ENCODE measurements at places on chromosomes 7 and 10.

GRCh38 chr10:108872854-108873253 is 1050.5 kb downstream of the XPNPEP1 start:
- DNase-seq = no peak

DNA sequence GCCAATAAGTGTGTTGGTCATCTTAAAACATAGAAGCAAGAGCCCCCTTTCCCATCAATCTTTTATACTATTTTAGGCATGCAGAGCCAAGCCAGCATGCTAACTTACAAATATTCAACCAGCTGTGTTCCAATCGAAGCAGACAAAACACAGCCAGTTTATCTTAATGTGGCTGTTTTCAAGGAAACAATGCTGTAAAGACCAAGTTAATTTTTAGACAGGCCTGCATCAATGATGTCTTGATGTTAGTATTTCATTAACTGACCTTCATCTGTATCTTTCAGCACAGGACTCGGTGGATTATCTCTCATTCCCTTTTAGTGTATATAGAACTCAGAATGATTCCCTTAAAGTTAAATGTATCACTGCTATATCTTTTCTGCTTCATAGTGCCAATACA is 262.0 kb upstream of the ZWINT start:
- DNase-seq = no peak

GRCh38 chr10:29279779-29280487 is 8.9 kb upstream of the LYZL1 start:
- no peak for DNase-seq

- DNase-seq = no peak
Observed at GRCh38 chr7:14419531-14419930, 430.1 kb upstream of the ETV1 start.

Data from EH (cell line).